Activated T-helper 1 cell treated with Interleukin-2 at 50 U/mL for 16 hours (primary cell): ENCODE measurements at places on chromosomes 2 and 18.

DNA sequence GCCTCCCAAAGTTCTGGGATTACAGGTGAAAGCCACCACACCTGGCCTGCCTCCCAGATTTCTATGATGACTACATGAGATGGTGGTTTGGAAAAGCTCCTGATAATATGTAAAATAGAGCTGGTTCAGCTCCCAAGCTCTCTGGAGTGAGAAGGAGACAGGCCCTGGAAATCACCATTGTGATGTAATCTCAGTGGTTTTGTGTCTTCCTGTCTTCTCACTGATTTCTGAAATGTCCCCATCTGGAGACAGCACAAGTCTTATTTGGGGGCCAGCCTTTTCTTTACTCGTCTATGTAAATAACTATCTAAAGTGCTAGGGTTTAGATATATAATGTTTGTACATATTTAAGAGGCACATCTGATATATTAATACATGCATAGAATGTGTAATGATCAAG is 64.0 kb downstream of the CCNT2 start:
- no peak for DNase-seq

GRCh38 chr2:206543073-206543472 is 99.2 kb upstream of the FAM237A start:
- DNase-seq, result no peak

DNA sequence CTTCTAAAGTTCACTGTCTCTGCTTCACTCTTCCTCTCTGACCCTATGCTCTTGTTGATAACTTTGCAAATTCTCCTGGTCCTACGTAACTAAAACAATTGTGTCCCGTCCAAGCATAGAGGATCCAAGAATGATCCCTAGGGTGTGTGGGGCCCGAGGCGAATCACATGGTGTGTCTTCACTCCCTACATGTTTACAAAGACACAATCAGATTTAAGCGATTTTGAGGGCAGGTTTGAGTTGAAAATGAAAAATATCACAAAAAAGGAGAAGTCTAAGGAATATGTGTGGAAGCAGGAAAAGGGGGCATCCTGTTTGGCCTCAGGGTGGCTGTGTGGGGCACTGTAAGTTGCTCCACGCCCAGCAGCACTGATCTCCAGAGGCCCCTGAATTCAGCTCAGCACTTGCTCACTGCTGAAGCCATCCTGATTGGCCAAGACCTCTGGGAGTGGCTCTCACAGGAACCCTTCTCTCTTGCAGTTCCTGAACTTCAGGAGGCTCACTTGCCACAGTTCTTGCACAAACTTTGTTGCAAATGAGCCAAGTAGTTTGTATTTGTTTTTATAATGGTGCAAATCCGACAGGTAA is 363.6 kb downstream of the ZNF521 start:
- DNase-seq, result no peak

- no peak for DNase-seq
Observed at GRCh38 chr18:43819397-43819796, 542.1 kb upstream of the SYT4 start.
